ENCODE measurements at places on chromosomes 4 and X.
A peak's percentile ranks its signal among the peaks of the same experiment; 100 is the strongest.

GRCh38 chr4:3472411-3473141 is 9.5 kb downstream of the DOK7 start:
- DNase-seq = no peak

DNA sequence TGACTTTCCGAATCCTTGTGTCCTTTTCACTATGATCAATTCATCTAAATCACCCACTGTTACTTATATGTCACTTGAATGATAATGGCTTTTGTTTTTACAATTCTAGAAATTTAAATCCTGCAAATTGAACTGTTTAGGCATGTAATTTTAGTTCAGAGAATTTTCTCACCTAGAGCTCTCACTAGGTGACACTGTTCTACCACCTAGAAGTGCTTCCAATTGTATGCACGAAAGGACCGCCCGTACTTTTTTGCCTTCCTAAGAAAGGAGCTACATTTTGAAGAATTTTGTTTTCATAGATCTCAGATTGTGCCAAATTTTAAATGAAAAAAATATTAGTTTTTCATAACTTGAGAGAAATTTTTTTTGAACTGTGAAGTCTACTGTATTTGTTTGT is 481.6 kb upstream of the FSTL5 start:
- no peak for DNase-seq

- DNase-seq = no peak
Observed at GRCh38 chr4:134560728-134561127, 359.1 kb upstream of the PABPC4L start.

GRCh38 chr4:18815779-18816173 is 794.2 kb upstream of the LCORL start:
- DNase-seq = no peak

- peak; percentile 24 for DNase-seq
Observed at GRCh38 chr4:112403101-112403945, 106.2 kb downstream of the ALPK1 start.

DNA sequence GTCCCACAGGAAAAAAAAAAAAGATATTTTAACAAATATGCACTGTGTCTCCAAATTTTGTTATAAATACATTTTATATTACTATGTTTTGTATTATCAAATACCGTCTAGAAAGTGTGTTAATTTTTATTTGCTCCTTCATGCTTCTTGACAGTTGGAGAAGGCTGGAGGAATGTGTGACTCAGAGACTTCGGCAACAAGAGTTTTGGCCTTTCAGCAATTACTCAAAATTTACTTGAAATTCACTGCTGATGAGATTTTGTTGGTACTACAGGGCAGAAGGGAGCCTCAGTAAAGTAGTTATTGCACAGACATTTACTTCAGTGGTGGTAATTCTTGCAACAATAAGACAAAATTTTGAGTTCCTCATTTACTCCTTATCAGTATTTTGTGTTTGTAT is 2164.0 kb downstream of the PCDH7 start:
- DNase-seq = no peak

DNA sequence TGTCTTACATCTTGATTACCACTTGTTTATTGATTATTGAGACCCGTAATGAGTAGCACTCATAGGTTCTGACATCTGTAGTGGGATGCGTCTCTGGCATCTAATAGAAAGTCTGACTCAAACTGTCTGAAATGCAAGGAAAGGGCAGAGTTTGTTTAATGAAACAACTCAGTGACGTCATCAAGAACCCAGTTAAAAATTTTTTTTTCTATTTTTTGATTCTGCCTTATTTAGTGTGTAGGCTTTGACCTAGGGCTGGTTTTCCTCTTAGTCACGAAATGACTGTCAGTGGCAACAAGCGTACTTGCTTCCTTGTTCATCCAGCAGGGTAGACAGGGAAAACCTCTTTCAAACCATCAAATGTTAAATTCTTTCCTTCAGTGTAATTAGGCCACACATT is 3.1 kb upstream of the CDKL5 start:
- peak; percentile 94 for DNase-seq

- DNase-seq = peak; percentile 6
Observed at GRCh38 chrX:107610667-107611066, 17.6 kb upstream of the PRPS1 start.

DNA sequence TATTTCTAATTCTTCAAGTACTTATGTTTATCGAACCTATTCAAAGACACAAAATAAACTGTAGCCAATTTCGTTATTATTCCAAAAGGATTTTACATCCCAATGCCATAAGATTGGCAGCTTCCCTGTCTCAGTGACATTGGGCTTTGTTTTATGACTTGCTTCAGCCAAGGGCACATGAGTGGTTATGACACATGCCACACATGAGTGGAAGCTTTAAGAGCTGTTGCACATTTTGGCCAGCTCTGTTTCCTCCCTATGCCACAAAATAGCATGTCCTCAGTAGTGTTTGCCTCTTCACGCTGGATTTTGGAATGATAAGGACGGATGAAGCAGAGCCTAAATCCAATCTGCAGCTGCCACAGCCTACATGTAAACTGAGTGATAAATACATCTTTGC is 21.9 kb downstream of the SEC24D start:
- no peak for DNase-seq

DNA sequence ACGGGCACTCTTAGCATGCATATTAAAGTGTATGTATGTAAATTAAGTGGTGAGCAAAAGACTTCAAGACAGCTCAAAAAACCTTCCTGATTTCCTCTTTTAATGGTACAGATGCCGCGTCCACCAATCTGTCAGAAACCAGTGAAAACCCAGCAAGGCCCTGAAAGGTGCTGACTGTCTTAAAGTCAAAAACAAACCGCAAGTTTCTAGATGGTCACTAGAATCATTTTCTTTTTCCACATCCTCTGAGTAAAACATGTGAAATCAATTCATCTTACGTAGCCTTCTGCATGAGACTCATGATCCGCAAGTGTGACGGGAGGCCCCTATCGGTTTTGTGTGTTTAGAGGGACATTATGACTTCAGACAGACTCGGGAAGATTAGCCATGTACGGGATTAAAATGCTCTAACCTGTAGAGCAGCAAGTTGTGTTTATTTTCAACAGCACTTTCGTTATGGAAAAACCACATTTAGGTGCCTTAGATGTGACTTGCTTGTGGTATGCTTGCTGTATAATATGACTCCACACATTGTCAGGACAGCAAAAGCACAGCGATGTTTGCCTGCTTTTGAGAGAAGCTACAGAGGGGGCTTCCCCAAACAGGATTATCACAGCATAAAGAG is 88.2 kb upstream of the STS start:
- DNase-seq = no peak

DNA sequence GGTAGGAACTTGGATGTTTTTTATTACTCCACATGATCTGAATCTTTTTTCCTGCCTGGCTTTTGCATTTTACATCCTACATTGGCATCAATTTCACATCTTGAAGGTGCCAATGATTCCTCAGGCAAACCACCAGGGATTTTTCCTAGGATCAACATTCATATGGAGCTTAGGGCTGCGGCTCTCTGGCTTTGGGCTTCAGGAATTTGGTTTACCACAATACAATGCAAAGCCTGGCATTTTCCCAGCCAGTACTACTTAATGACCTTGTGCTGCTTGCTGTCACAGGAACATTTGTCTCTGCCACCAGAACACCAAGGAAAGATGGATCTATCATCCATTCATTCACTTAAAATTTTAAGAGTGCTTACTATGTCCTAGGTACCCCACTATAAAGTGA is 180.7 kb downstream of the PDGFC start:
- DNase-seq = peak; percentile 73

DNA sequence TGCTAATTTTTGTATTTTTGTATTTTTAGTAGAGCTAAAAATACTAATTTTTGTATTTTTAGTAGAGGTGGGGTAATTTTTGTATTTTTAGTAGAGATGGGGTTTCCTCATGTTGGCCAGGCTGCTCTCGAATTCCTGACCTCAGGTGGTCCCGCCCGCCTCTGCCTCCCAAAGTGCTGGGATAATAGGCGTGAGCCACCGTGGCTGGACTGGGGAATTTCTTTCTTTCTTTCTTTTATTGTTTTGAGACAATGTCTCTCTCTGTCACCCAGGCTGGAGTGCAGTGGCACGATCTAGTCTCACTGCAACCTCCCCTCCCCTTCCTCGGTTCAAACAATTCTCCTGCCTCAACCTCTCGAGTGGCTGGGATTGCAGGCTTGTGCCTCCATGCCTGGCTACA is 83.0 kb downstream of the FAM193A start:
- DNase-seq = no peak

DNA sequence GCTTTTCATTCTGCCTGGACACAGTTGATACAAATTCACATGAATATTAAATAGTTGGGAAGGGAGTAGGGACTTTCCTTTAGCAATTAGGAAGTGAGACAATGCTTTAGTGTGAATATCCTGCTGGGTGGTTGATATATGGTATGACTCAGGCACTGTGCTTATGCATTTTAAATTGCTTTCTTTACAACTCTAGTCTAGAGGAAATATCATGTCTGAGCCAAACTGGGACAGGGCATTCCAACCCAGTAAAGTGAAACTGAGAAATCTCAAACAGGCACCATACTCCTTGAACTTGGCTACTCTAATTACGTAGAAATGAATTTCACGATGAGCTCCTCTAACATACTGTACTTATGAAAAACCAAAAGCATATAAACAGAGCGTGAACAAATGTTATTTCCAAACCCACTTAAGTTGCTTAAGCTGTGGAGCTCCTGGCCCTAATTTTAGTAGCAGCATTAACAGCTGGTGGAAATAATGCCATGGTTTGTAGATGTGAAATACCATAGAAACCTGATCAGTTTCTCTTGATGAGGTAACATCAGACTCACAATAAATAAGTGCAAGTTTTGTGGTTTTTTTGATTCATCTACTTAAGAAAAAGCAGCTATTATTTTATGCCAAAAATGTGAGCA is 242.9 kb upstream of the GK2 start:
- peak; percentile 77 for DNase-seq

DNA sequence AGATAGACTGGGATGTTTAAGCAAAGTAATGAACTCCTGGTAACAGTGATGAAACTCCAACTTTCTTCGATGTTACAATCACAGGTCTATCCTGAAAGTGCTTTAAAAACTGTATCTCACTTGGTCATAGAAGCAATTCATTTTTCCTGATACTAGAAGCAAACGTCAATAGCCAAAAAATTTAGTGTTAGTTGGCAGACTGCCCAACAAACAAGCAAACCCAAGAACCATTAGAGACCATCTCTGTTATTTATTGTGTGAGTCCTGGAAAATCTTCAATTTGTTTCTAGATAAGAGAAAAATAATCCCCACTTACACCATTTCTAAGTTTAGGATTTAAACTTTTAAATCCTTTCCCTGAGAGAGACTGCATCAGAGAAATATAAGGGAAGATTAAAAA is 553.9 kb downstream of the INPP4B start:
- DNase-seq = no peak

- DNase-seq = no peak
Observed at GRCh38 chr4:997375-998071, 4.3 kb upstream of the SLC26A1 start.

DNA sequence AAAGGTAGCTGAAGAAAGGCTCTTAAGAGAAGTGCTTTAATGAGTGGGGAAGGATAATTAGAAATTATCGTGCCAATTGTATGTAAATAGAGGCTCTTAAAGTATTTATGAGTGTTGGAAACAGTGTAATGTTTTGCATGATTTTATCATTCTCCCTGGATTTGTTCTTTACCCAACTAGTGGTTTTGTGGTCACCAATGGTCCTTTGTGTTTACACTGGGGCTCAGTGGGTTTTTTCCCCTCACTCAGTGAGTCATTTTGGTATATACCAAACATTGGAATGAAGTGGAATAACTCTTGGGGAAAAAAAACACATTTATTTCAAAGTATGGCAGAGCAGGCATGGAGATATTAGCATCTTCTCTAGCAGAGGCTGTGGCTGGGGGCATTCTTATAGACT is 20.8 kb upstream of the LGI2 start:
- DNase-seq = no peak

DNA sequence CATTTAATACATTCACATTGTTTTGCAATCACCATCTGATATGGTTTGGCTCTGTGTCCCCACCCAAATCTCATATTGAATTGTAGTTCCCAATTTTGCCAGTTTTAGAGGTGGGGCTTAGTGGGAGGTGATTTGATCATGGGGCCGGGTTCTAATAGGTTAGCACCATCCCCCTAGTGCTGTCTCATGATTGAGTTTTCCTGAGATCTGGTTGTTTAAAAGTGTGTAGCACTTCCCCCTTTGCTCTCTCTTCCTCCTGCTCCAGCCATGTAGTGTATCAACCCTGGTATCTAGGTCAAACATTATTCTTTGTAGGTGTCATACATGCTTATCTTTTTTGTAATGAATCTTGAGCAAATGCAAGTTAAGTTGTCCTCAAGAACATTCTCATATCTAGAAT is 83.3 kb upstream of the KIT start:
- DNase-seq = no peak

GRCh38 chrX:2283111-2283859 is 217.5 kb downstream of the DHRSX start:
- DNase-seq = no peak

All from IMR-90 (cell line).